Muscle of arm (tissue), 14 donors: ENCODE measurements at places on chromosomes 13 and 19. TPM values are rescaled to one million over a fixed set of nuclear protein-coding genes. Genes with fewer than 3 reads are reported as not detected.

SULT2B1 gene
- polyA plus RNA-seq = not detected

NKPD1 gene
- polyA plus RNA-seq = 0.54 TPM

RAX2 gene
- not detected for polyA plus RNA-seq

WDR88 gene
- polyA plus RNA-seq = not detected

ALOX5AP gene
- polyA plus RNA-seq = 3.8 TPM

ANKRD24 gene
- 0.69 TPM for polyA plus RNA-seq

RAVER1 gene
- polyA plus RNA-seq = 12.3 TPM

ZNF586 gene
- 14.1 TPM for polyA plus RNA-seq

GRCh38 chr19:8306235-8307054 is 1.7 kb downstream of the CD320 start:
- DNase-seq = no peak

- DNase-seq = no peak
Observed at GRCh38 chr13:70191034-70191433, 82.8 kb upstream of the KLHL1 start.

GRCh38 chr13:113178070-113178895 is 19.8 kb downstream of the PROZ start:
- no peak for DNase-seq

- no peak for DNase-seq
Observed at GRCh38 chr13:94433055-94433961, 46.2 kb downstream of the DCT start.

- no peak for DNase-seq
Observed at GRCh38 chr13:103168901-103169508, 102.8 kb upstream of the SLC10A2 start.

GRCh38 chr19:41554907-41555306 is 21.1 kb upstream of the CEACAM21 start:
- DNase-seq = no peak

DNA sequence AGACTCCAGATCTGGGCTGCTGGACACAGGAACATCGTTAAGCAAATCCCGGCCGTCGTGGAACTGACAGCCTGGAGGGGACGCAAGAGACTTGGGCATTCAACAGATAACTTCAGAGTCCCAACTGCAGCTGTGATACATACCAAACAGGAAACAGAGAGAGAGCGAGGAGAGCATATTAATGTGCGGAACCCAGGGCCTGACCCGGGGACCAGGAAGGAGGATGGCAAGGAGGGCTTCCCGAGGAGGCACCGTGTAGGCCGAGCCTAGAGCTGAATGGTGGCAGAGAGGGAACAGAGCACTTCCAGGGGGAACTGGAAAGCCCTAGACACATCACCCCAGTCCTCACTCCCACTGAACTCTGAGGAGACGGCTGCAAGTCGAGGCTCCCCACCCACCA is 68.1 kb downstream of the SIPA1L3 start:
- DNase-seq = no peak

DNA sequence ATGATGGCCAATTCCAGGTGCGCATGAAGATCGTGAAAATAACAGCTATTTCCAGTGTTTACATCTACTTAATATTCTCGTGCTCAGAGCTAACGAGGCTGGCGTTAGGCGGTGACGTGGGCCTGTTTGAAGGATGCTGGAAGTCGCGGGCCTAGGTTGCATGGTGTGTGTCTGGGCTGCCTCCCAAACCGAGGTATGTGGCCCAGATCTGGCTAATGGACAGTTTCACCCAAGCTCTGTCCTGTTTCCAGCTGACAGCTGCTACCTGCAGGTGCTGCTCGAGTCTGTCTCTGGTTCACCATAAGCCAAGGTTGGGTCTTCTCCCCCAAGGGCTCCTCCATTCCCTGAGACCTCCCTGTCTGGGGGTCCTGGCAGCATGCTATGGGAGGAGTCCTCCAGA is 40.5 kb upstream of the KCTD15 start:
- DNase-seq = no peak

GRCh38 chr19:40322271-40322610 is 26.0 kb downstream of the C19orf47 start:
- no peak for DNase-seq

GRCh38 chr19:15123900-15124299 is 16.7 kb downstream of the SYDE1 start:
- peak; percentile 50 for DNase-seq

- no peak for DNase-seq
Observed at GRCh38 chr13:34000955-34001354, 183.0 kb downstream of the RFC3 start.

- DNase-seq = peak; percentile 20
Observed at GRCh38 chr13:59533561-59534555, 629.9 kb downstream of the DIAPH3 start.

- no peak for DNase-seq
Observed at GRCh38 chr19:40829205-40829604, 21.0 kb downstream of the CYP2A6 start.

GRCh38 chr13:40981361-40981760 is 37.8 kb downstream of the ELF1 start:
- no peak for DNase-seq

DNA sequence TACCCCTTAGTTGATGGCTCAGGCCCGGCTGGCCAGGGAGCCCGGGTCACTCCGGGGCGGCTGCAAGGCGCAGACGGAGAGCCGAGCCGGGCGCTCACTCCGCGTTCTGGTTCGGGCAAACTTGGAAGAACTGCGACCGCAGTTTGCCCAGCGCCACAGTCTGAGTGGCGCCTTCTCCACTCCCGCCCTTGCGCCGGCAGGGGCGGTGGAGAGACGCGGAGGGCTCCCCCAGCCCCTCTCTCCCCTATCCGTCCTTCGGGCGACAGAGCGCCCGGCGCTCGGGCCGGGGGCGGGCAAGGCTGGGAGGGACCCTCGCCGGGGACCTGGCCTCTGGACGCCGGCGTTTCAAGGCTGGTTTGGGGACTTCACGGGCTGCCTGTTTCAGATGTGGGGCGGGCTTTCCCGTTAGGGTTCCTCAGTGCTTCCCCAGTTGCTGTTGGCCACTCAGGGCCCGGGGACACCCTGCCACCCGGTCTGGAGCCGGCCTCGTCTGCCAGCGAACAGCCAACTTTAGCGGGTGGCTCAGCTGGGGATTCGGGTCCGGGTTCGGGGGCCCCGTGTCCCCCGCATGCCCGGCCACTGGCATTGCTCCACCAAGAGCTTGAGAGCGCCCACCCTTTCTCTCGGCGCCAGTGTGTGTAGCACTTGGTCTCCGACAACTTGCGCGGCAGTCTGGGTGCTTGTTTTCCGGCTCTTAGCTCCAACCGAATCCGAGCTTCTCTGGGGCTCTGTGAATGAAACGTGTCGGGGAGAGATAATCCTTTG is 1.5 kb downstream of the GPC6 start:
- peak; percentile 88 for DNase-seq

DNA sequence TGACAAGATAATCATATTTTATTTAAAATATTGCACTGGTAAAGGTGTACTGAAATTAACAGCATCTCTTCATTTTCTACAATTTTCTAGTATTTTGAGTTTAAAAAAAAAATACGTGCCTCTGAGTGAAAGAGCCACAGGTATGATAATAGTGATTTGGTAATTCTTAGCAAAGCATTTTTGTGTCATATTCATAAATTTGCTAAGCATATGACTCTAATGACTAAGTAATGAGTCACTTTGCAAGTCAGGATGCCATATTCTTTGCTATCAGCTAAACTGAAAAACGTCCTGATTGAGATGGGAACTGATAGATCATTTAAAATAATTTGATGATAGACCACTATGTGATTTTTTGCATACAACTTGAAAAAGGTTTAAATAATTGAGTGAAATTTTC is 136.1 kb upstream of the IRS2 start:
- no peak for DNase-seq

- DNase-seq = no peak
Observed at GRCh38 chr19:14479975-14480699, 5.0 kb upstream of the PTGER1 start.

DNA sequence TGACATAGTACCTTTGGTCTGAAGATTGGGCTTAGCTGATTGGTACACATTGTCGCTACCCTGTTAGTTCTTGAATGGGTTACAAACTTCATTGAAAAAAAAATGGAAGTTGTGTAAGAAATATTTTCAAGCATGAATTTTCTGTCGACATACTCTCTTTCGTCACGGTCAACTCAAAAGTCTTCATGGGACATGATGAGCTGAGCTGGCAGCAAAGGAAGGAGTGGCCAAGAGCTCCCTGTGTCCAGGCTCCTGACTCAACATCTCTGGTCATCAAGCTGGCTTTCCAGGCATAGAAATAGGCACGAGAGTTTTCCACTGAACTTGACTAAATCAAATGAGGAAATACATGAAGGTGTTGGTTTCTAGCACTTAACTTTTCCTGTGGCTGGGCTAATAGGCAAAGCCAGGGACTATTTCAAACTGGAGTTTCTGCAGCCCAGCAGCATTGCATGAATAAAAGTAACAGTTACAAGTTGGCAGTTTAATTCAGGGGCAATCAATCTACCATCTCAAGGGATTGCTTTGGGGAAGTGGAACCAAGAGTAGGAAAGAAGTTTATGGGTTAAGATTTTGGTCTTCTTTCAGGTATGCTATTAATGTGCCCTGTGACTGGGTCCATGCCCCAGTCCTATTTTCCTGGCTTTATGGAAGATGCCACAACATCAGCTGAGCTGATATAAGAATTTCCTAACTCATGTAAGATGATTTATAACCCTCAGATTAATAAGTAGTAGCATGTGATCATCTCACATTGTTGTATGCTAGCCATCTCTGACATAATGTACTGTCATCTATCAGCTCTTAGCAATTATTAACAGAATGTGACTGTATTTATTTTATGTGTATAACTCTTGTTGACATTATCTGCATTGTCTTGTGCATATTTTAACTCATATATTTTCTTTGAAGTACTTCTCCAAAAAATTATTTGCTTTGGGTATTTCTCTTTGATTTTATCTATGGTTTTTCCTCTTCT is 385.8 kb downstream of the DLEU7 start:
- no peak for DNase-seq

GRCh38 chr13:51625555-51626345 is 41.5 kb downstream of the WDFY2 start:
- no peak for DNase-seq

- DNase-seq = no peak
Observed at GRCh38 chr19:19202707-19203011, 555 bp downstream of the NR2C2AP start.

- no peak for DNase-seq
Observed at GRCh38 chr13:46168341-46168740, 13.6 kb downstream of the LCP1 start.

GRCh38 chr13:79870766-79871165 is 389.8 kb downstream of the NDFIP2 start:
- DNase-seq = no peak

DNA sequence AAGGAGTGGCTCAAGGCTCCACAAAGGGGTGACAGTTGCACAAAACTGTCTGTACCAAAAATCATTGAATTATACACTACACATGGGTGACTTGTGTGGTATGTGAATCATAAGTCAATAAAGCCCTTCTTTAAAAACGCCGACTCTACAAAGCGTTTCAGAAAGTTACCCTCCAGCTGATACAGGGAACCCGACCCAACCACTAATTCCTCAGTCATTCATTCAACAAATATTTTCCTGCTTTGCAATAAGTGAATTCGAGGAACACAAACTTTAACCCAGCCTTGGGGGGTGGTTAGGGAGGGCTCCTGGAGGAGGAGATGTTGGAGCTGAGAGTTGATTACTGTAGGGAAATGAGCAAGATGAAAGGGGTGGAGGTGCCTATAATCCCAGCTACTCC is 32.0 kb downstream of the LTBP4 start:
- no peak for DNase-seq
